Activated T-cell treated with anti-CD3 and anti-CD28 coated beads, Interleukin-2, amount 50 U/mL, for 24 hours (primary cell): ENCODE measurements at places on chromosomes 2 and 18.

DNA sequence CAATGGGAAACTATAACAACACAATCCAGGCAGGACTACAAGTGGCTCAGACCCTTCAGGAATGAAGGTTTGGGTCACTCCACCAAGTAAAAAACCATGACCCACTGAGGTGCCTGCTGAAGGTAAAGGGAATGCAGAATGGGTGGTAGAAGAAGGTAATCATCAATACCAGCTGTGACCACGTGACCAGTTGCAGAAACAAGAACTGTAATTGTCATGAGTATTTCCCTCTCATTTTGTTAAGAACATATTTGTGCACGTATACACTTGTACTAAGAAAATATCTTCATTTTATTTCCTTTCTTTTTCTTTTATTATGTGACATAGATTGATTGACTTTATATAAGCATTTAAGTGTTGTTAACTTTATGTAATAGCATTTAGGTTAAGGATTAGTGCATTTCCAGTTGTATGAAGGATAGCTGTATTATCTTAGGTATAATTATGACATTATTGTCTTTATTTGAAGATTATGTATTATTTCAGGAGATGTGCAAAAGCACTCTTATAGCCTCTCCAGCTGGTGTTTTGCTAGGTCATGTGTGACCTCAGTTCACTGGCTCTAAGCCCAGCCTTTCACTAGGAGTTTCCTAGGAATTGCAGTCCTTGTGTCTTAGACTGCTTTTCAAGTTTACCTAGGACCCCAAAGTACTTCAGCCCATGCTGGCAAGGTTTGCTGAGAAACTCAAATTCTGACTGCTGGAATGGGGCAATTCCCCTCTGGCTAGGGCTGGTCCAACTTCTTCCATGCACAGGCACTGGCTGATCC lies 125.7 kb upstream of the DPP10 start:
- no peaks in the 10 kb centered on the region for H3K4me1 ChIP-seq
- peaks cover 1% of the 10 kb centered on the region for H3K27me3 ChIP-seq
- no peak for DNase-seq

GRCh38 chr2:161710131-161710915 lies 86.1 kb downstream of the SLC4A10 start:
- H3K4me3 ChIP-seq: no peak overlapping the region
- no peaks in the 10 kb centered on the region for H3K27me3 ChIP-seq
- no peaks in the 10 kb centered on the region for H3K36me3 ChIP-seq
- H3K27ac ChIP-seq: no peak overlapping the region
- H3K4me1 ChIP-seq: peaks cover 12% of the 10 kb centered on the region

GRCh38 chr2:217539126-217539525 lies 463.7 kb downstream of the TNS1 start:
- peaks cover 2% of the 10 kb centered on the region for H3K27me3 ChIP-seq
- H3K27ac ChIP-seq: no peak overlapping the region
- no peak for DNase-seq
- no peaks in the 10 kb centered on the region for H3K4me1 ChIP-seq

- no peaks in the 10 kb centered on the region for H3K4me1 ChIP-seq
- H3K4me3 ChIP-seq: no peak overlapping the region
- H3K27ac ChIP-seq: no peak overlapping the region
- no peaks in the 10 kb centered on the region for H3K27me3 ChIP-seq
- no peak for DNase-seq
Measured at GRCh38 chr18:33495278-33495677, 54.8 kb upstream of the CCDC178 start.

DNA sequence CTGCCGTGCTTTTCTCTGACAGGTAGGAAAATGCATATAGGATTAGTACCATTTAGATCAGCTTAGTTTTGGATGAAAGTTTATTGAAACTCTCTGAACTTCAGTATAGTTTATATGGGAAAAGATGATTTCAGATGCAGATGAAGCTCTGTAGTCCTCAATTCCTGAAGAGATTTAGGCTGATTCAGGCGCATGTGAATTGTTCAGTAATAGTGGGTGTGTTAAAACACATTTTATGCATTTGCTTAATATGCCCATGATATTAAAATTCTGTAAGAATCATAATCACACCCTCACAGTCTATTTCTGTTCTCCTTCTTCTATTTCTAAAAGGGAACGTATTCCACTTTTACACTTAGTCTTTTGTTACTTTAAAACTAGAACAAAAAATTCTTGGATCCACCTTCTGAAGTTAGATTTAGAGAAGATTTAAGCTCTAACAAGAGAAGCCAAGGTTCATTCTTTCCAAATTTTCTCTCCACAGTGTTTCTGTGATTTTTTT lies 44.5 kb upstream of the FAM237A start:
- H3K4me1 ChIP-seq: peaks cover 3% of the 10 kb centered on the region
- H3K27me3 ChIP-seq: no peaks in the 10 kb centered on the region
- DNase-seq: no peak
- H3K27ac ChIP-seq: no peak overlapping the region
- H3K36me3 ChIP-seq: no peaks in the 10 kb centered on the region

- no peaks in the 10 kb centered on the region for H3K27me3 ChIP-seq
- peak overlapping the region; percentile 90 for H3K27ac ChIP-seq
- peaks cover 29% of the 10 kb centered on the region for H3K4me1 ChIP-seq
Measured at GRCh38 chr2:191019376-191019775, 5.4 kb upstream of the STAT1 start.

- H3K27ac ChIP-seq: peak overlapping the region; percentile 23
- peak; percentile 74 for DNase-seq
- peaks cover 67% of the 10 kb centered on the region for H3K4me1 ChIP-seq
- peaks cover 12% of the 10 kb centered on the region for H3K36me3 ChIP-seq
Measured at GRCh38 chr2:85887566-85888019, 1.2 kb downstream of the ST3GAL5 start.

GRCh38 chr2:70104231-70105111 lies 17.2 kb downstream of the PCBP1 start:
- H3K4me3 ChIP-seq: peak overlapping the region; percentile 72
- DNase-seq: peak; percentile 44
- H3K27me3 ChIP-seq: no peaks in the 10 kb centered on the region
- H3K36me3 ChIP-seq: no peaks in the 10 kb centered on the region
- H3K27ac ChIP-seq: peak overlapping the region; percentile 96

DNA sequence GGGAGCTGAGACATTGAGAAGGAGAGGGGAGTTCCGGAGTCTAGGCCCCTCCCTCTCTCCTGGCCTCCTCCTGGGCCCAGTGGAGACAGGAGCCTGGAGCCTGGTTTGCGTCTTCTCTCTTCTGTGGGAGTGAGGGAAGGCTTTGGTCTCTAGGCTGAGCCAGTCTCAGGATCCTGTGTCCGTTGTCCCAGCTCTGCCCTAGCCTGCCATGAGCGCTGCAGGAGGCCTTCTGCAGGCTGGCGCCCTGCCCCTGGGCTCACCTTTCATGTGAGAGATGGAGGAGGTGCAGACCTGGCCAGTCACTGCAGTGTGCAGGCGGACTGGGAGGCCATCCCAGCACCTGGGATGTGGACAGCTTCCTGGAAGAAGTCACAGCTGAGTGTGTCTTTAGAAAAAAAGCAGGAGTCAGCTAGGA lies 8.7 kb downstream of the IMPA2 start:
- no peaks in the 10 kb centered on the region for H3K4me1 ChIP-seq
- no peak overlapping the region for H3K4me3 ChIP-seq
- H3K27ac ChIP-seq: no peak overlapping the region
- no peak for DNase-seq
- H3K27me3 ChIP-seq: no peaks in the 10 kb centered on the region
- no peaks in the 10 kb centered on the region for H3K36me3 ChIP-seq

DNA sequence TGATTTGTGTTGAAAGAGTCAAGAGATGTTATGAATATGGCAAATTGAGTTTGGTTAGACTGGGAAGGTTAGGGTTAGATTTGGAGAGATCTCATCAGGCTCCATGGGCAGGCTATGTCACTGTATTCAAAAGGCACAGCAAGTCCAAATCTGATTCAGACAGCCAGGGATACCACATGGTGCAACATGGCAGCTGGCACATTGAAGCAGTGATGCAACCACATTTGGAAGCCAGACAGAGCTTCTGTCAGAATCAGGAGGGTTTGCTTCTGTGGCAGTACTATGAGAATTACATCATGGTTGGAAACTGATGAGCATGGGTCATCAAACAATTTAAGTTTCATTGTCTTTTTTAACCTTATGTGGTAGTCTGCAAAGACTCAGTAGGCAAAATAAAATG lies 772.2 kb downstream of the SUCLG1 start:
- H3K27ac ChIP-seq: no peak overlapping the region
- no peak overlapping the region for H3K4me3 ChIP-seq
- H3K4me1 ChIP-seq: no peaks in the 10 kb centered on the region
- no peak for DNase-seq
- H3K27me3 ChIP-seq: no peaks in the 10 kb centered on the region
- no peaks in the 10 kb centered on the region for H3K36me3 ChIP-seq

DNA sequence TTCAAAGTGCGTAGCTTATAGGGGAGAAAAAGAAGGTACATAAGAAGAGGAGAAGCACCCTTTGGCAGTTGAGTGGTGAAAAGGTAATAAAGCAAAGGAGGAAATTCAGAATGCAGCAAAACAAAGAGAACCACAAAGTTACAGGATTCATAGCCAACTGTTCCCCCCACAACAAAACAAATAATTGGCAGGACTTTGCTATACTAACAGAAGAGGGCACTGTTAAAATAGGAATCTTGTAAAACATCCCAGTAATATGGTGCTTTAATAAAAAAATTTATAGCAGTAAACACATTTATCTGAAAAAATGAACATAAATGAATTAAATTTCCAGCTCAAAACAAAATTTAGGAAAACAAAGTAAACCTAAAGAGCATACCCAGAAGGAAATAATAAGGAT lies 42.3 kb downstream of the R3HDM1 start:
- H3K4me3 ChIP-seq: no peak overlapping the region
- H3K27ac ChIP-seq: no peak overlapping the region
- H3K36me3 ChIP-seq: peaks cover 23% of the 10 kb centered on the region
- H3K27me3 ChIP-seq: no peaks in the 10 kb centered on the region

- no peak overlapping the region for H3K27ac ChIP-seq
- peaks cover 13% of the 10 kb centered on the region for H3K36me3 ChIP-seq
- no peak overlapping the region for H3K4me3 ChIP-seq
- no peak for DNase-seq
- peaks cover 11% of the 10 kb centered on the region for H3K4me1 ChIP-seq
- no peaks in the 10 kb centered on the region for H3K27me3 ChIP-seq
Measured at GRCh38 chr2:43117521-43118143, 108.8 kb downstream of the ZFP36L2 start.

DNA sequence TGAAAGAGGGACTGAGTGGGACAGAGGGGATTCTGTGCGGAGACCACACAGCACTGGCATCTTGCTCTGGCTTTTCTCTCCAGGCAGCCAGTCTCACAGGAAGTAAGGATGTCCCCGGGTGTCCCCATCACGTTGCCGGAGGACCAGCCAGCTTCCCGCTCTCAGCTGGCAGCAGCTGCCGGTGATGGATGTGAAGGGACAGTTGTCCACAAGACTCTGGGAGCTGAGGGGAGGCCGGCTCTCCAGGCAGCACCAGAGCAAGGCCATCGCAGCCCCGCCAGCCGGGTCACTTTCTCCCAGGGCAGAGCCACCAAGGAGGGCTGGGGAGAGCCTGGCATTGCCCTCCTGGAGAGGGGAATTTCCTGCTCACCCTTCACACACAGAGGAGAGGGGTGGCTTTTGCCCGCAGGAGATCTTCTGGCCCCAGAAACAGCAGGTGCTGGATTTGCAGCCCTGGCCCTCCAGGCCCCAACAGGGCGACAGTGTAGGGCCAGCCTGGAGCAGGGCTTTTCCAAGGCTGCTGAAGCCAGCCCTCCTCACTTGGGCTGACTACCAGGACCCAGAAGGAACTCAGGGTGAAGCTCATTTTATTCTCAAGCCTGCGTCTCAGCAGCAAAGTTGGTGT lies 24.0 kb upstream of the B3GNT7 start:
- H3K4me1 ChIP-seq: no peaks in the 10 kb centered on the region
- H3K27ac ChIP-seq: no peak overlapping the region
- no peak for DNase-seq
- no peak overlapping the region for H3K4me3 ChIP-seq
- H3K27me3 ChIP-seq: no peaks in the 10 kb centered on the region
- H3K36me3 ChIP-seq: no peaks in the 10 kb centered on the region

DNA sequence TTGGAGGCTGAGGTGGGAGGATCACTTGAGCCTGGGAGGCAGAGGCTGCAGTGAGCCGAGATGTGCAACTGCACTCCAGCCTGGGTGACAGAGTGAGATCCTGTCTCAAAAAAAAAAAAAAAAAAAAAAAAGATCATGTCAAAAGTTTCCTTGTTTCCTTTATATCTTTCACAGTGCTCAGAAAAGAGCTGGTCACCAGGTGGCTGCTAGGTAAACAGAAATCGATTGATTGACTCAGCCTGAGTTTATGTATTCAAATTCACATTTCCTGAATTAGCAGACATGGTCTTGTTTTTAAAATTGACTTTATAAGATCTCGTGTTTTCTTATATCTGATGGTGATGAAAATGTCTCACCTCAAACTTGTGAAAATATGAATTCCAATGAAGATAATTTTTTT lies 261.8 kb upstream of the FANCL start:
- no peaks in the 10 kb centered on the region for H3K4me1 ChIP-seq
- no peak for DNase-seq
- H3K27ac ChIP-seq: no peak overlapping the region
- no peak overlapping the region for H3K4me3 ChIP-seq
- no peaks in the 10 kb centered on the region for H3K27me3 ChIP-seq
- no peaks in the 10 kb centered on the region for H3K36me3 ChIP-seq

GRCh38 chr2:74242354-74243071 lies 44.1 kb downstream of the MTHFD2 start:
- no peaks in the 10 kb centered on the region for H3K27me3 ChIP-seq
- H3K4me3 ChIP-seq: no peak overlapping the region
- no peaks in the 10 kb centered on the region for H3K4me1 ChIP-seq
- H3K27ac ChIP-seq: no peak overlapping the region

DNA sequence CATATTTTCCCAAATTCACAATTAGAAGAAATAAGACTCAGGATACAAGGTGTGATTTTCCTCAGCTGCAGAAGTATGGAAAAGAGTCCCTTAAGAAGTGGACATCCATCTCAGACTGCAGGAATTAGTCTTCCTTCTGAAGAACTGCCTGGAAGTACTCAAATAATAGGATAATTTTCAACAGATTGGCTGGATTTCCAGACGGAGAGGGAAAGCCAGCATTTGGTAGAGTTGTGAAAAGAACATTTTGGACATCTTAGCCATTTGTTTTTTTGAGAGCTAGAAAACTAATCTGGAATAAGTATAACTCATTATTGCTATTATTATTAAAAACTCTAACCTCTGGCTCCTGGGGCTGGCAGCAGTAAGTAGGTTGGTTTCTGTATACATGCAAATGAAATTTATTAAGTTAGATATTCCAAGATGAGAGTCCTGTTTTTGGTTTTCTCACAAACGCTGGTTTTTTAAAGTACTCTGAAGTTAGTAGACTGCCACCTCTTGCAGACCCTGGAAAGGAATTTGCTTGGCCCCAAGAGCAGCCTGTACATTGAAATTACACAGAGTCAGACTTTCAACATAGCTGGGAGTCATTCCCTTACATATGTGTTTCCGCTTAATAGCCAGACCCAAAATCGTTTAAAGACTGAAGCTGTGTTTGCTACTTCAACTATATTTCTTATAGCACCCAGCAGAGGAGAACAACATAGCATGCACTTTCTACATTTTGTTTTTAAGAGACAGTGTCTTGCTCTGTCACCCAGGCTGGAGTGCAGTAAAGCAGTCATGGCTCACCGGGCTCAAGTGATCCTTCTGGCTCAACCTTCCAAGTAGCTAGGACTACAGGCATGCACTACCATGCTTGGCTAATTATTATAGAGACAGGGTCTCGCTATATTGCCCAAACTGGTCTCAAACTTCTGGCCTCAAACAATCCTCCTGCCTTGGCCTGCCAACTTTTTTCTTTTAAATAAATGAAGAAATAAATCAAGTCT lies 142.4 kb downstream of the THADA start:
- H3K27me3 ChIP-seq: no peaks in the 10 kb centered on the region
- H3K27ac ChIP-seq: no peak overlapping the region
- DNase-seq: no peak
- H3K4me3 ChIP-seq: no peak overlapping the region
- peaks cover 26% of the 10 kb centered on the region for H3K4me1 ChIP-seq
- H3K36me3 ChIP-seq: peaks cover 67% of the 10 kb centered on the region

- DNase-seq: no peak
- H3K4me1 ChIP-seq: peaks cover 20% of the 10 kb centered on the region
Measured at GRCh38 chr2:227398684-227399670, 11.2 kb upstream of the SCYGR1 start.
